GM20000 (cell line): ENCODE measurements at places on chromosomes 16 and 17.

GRCh38 chr16:89375686-89376085 is 114.7 kb downstream of the ANKRD11 start:
- DNase-seq, result no peak

DNA sequence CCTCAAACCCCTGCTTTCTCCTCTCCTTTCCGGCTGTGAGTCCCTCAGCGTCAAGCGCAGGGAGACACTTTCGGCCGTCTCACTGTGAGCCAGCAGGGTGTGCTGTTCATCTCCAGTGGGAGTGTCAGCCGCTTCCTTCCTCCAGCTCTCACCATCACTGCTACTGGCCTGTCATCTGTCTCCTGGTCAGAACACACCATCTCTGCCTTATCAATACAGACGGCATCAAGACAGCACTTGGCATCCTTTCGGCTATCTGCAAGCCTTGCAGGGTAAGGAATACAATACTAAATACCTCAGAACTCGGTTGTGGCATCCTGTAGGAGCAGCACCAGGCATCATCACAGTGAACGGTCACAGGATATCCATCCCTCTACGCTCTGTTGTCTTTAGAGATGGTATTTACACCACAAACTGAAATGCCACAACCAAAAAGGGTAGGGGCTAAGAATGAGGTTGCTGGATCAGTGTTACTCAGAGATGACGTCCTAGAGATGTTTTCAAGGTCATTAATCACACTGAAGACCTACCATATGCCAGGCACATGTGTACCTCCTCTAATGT is 20.7 kb upstream of the CMTM4 start:
- DNase-seq, result peak; percentile 18

GRCh38 chr17:4940555-4941318 is 669 bp downstream of the RNF167 start:
- DNase-seq, result no peak

DNA sequence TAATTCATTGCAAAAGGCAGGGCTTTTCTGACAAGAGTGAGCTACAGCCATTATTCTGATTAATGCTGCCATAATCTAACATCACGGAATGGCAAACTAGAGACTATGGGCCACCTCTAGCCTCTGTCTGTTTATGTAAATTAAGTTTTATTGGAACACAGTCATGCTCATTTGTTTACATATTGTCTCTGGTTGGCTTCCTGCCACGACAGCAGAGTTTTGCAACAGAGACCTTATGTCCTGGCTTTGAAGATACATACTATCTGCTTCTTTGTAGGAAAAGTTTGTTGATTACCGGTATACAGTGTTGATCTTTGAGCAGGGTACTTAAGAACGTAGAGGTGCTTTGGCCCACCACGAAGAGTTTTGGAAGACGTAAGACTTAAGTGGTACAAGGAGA is 715.9 kb upstream of the RBFOX1 start:
- DNase-seq, result no peak

DNA sequence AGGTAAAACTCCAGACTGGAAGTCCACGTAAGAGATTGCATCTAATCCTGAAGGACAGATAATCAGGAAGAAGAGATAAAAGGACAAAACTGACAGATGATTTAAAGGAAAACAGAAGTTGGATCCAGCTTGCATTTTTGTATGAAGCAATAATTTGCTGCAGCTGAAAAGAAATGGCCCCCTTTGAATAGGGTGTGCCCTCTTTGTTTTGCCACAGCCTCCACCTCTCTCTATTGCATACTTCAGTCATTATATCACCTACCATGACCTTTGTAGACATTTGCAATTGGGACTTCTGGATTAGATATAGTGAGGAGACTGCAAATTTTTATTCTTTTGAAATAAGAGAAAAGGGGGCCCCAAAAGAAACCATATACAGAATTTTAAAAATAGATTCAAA is 8.1 kb downstream of the NOG start:
- DNase-seq, result no peak

DNA sequence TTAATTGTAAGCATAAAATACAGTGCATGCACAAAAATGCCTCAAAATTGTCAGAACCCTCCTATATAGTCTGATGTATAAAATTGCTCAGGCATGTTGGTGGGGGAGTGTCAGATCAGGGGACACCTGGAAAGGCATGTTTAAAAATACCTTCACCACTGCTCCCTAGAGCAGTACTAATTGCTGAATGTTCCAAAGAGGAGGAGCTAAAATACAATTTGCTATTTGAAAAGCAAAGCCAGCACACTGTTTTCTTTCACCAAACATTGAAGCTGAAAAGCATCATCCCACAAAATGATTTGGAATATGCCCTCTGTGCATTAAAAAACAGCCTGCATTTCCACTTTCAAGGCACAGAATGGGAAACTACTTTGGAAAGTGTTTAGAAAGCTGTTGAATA is 2.6 kb downstream of the ADAMTS18 start:
- no peak for DNase-seq

DNA sequence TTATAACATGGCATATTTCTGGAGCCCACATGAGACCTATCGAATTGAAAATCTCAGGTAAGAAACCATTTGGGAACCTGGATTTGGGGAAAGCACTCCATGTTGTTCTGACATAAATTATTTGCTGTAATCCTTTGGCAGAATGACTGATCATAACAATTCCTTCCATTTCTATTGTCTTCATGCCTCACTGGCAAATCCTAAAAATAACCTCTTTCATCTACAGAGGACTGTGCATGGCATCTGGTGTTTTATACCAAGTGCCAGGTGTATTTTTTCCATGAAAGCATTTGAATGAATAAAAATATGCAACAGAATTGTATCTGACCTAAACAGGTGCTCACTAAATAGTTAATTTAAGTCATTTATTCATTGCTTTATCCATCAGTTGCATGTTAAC is 33.7 kb upstream of the COQ7 start:
- DNase-seq, result no peak

DNA sequence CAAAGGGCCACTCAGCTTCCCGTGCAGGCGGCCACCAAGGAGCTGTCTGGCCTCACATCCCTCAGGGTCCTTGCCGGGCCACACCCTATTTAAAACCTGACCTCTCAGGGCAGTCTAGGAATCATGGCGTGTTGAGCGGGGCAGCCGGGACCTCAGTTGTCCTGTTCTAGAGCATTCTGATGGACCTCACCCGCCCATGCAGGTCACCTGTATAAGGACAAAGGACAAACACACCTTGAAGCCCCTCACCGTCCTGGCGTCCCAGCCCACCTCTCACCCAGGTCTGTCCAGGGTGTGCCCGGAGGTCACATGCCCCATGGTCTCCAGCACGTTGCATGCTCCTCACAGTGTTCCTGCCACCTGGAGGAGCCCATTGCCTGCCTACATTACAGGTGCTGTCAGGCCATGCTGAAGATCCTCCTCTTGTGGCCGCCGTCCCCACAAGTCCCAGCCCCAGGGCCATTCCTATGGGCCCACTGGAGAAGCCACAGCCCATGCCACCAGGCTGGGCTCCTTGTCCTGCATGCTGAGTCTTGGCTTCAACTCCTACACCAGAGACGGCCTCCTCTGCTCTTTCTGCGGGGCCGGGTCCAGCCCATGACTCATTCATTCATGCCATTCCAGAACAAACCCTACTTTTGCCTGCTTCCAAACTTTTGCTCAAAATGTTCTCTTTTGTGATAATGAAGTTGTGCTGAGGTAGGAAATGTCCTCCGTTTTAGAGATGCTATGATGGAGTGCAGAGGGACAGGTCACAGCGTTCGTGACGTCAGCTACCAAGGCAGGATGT is 46.3 kb downstream of the PEMT start:
- no peak for DNase-seq

DNA sequence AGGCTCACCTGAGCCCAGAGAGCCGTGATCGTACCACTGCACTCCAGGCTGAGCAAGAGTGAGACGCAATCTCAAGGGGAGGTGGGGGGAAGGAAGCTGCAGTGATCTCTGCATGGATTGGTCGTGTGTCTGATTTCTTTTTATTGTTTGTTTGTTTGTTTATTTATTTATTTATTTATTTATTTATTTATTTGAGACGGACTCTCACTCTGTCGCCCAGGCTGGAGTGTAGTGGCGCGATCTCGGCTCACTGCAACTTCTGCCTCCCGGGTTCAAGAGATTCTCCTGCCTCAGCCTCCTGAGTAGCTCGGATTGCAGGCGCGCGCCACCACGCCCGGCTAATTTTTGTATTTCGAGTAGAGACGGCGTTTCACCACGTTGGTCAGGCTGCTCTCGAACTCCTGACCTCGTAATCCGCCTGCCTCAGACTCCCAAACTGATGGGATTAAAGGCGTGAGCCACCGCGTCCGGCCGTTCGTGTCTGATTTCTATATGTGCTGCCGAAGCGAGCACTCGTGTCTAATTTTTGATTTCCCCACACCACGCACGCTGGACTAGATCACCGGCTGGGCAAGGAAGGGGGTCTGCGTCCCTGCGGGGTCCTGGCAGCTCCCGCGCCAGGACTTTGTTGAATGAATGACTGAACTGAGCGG is 448 bp upstream of the TNFRSF12A start:
- no peak for DNase-seq

DNA sequence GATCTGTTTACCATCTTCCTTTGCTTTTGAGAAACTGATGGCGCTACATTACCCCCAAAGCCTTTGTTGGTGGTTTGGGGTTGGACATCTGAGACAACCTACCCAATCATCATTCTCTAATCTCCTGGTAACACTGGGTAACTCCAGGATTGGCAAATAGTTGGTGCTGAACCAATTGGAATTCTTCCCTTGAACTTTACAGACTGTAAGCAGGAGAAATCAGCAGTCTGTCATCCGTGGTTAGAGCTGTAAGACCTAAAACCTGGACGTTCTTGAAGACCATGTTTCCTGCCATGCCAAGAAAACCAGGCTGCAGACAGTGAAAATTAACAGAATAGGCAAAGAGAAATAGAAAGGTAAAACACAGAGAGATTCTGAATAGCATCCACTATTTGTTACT is 398.8 kb upstream of the SALL1 start:
- no peak for DNase-seq

GRCh38 chr16:54142787-54143186 is 143.8 kb downstream of the IRX3 start:
- no peak for DNase-seq

- DNase-seq, result no peak
These were observed 13.8 kb upstream of the KRTAP9-2 start for GRCh38 chr17:41212524-41213169.

DNA sequence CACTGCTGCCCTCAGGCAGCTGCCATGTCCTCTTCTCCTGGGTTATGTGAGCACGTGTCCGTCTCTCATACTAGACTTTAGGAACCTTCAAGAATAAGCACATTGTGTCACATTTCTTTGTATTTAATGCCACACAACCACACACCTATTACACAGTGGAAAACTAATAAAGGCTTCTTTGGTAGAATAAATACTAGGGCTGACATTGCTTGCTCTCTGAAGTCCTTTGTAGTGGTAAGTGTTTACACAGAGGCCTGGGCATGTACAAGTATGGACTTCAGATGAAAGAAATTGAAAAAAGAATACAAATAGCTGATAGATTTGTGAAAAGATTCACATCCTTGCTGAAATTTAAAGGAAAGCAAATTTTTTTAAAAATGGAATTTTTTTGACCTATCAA is 188.1 kb upstream of the CCL2 start:
- no peak for DNase-seq

DNA sequence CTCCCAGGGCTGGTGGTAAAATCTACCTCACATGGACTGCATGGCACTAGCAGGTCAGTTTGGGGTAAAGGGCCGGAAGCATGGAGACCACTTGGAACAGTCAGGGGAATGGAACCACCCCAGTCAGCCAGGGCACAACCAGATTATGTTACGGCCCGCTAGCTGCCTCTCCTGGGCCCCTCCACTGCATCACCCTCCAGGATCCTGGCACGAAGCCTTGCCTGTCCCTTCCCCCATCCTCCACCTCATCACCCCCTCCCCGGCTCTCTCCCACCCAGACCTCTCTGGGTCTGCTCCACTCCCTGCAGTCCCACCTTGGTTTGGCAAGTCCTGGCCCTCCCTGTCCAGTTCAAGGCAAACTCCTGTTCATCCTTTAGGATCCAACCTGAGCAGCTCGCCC is 91.7 kb downstream of the CLEC16A start:
- no peak for DNase-seq

DNA sequence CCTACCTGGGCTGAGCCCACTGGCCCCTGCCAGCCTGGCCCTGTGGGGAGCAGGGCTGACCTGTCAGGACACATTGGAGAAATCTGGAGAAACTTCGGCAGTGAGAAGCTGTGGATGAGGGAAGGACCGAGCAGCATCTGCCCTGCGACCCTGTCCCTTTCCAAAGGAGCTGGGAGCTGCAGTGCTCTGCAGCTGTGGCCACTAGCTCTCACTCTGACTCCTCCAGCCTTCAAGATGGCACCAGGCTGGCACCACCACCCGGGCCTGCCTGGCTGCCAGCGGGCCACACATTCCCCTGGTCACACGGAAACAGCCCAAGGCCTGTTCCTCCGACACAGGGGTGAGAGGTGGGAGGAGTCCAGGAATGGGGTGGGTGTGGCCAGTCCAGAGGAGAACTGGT is 30.1 kb downstream of the CD300LG start:
- no peak for DNase-seq

GRCh38 chr16:55778757-55779156 is 54.1 kb downstream of the CES1 start:
- no peak for DNase-seq

- peak; percentile 82 for DNase-seq
These were observed 17.1 kb upstream of the CDH1 start for GRCh38 chr16:68719993-68720489.

DNA sequence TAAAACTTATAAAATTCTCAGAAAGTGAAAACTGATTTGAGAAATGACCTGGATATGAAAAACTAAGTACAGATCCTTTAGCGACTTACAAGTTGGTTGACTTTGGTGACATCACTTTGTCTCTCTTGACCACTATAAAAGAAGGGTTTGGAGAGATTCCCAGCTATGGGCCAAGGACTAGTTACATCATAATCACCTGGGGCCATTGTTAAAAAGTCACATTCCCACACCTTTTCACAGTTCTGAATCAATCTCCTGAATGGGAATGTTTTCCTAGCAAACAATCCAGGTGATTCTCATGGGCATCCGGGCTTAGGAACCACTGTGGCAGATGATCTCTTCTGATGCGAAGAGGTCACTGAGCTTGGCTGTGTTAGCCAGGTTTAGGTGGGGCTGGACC is 620 bp upstream of the VWA3A start:
- DNase-seq, result no peak

DNA sequence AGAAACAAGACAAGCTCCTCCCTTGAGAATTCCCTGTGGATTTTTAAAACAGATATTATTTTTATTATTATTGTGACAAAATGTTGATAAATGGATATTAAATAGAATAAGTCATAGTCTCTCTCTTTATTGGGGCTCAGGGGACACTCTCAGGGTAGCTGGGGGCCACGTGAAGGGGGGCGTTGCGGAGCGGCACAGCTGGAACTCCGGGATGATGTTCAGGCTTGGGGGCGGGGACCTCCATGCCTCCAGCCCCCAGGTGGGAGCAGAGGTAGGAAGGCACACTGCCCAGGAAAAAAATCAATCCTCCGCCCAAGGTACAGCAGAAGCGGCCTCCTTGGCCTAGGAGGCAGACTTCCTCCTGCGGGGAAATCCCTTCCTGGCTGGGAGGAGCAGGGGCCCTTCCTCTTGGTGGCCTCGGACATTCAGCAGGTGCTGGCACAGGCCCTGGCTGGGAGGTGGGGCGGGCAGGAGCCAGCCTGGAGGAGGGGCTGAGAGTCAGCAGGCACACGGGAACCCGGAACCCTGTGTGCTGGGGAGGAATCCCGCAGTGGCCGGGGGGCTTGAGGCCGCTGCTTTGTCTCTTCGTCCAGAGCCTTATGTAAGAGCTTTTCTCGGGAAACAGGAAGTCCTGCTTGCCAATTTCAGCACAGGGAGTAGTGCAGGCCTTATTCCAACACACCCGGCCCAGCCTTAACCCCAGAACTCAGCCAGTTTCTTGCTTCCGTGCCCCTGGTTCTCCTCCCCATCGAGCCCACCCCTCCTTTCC is 591 bp upstream of the TNFSF13 start:
- peak; percentile 72 for DNase-seq
